ENCODE measurements at places on chromosomes 1 and 21. TPM values are rescaled to one million over a fixed set of nuclear protein-coding genes. Genes with fewer than 3 reads are reported as not detected.

DNA sequence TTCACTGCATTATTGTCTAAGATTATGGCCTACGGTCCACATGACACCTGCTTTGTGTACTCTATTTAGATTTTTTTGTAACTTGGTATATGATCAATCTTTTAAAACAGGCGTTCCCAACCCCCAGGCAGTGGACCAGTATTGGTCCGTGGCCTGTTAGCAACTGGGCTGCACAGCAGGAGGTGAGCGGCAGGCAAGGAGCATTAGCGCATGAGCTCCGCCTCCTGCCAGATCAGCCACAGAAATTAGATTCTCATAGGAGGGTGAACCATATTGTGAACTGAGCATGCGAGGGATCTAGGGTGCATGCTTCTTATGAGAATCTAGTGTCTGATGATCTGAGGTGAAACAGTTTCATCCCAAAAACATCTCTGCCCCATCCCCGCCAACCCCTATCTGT lies 228.4 kb upstream of the NR5A2 start:
- no peak for DNase-seq

GRCh38 chr1:185526344-185527307 lies 207.6 kb upstream of the HMCN1 start:
- DNase-seq: no peak

GRCh38 chr1:170114906-170115305 lies 30.9 kb upstream of the NTMT2 start:
- peak; percentile 34 for DNase-seq

Gene THEM5
- not detected for total RNA-seq

Gene OR2AK2
- total RNA-seq: not detected
